Naive thymus-derived CD8-positive, alpha-beta T cell (primary cell): ENCODE measurements at places on chromosomes 1 and 21. TPM values are rescaled to one million over a fixed set of nuclear protein-coding genes. Genes with fewer than 3 reads are reported as not detected.

DNA sequence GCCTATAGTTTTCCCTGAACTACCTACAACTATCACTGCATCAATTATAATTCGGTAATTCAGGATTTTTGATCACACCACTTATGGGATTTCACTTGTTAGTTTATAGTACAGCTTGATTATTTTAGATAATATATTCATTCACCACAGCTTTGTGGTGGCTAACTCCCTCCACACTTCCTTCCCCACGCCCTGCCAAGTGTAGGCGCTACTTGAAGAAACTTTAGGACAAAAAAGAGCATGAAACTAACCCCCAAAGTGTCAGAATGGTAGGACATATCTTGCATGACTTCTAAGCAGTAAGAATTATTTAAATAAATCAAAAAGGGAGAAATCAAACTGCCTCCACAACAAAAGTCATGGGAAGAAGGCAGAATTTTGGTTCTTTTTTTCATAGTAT is 70.1 kb downstream of the LHX9 start:
- DNase-seq: no peak

GRCh38 chr1:242826701-242827336 is 302.3 kb upstream of the PLD5 start:
- no peak for DNase-seq

- no peak for DNase-seq
Observed at GRCh38 chr1:42002220-42002619, 83.5 kb upstream of the HIVEP3 start.

DNA sequence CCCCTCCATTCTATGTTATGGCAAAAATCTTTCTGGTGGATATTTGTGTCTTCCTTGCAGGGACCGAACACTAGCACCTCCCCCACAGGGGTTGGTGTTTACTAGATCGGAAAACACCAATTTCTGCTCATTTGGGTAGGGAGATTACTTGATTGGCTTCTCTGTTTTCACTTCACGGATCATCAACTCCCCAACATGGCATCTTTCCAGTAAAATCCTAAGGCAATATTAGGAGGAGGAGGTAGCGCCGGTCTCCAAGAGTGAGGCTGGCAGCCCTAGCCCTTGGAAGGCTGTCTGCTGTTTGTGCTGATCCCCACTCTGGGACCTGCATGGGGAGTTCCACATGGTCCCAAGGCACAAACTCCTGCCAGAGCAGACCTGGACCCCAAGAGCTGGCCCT is 12.2 kb downstream of the VASH2 start:
- DNase-seq: no peak

DNA sequence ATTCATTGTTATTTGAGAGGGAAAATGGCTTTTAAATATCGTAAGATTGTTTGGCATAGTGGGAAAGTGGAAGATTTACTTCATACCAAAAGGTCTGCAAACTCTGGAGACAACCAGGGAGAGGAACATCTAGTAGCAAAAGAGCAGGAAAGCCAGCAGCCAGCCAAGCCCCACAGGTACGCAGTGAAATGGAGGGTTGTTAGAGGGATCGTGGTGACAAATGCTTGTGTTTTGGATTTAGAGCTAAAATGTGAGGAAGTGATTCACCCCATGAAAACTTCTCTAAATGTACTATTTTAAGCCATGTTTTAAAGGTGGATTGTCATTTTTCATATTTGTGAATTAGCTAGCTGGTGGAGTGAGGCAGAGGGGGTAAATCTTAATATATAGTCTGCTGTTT is 69.3 kb downstream of the RPS6KC1 start:
- DNase-seq: no peak

DNA sequence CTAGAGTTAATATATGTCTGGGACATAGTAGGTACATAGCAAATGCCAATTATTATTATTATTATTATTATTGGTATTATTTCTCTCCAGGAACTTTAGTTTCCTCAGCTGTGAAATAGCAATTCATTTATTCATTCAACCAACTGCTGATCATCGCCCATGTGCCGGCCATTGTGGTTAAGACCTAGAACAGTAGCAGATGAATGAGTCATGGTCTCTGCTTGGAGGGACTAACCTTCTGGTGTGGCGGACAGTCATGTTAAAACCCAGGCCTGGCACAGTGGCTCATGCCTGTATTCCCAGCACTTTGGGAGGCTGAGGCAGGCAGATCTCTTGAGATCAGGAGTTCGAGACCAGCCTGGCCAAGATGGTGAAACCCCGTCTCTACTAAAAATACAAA is 23.8 kb upstream of the LDLRAP1 start:
- no peak for DNase-seq

DNA sequence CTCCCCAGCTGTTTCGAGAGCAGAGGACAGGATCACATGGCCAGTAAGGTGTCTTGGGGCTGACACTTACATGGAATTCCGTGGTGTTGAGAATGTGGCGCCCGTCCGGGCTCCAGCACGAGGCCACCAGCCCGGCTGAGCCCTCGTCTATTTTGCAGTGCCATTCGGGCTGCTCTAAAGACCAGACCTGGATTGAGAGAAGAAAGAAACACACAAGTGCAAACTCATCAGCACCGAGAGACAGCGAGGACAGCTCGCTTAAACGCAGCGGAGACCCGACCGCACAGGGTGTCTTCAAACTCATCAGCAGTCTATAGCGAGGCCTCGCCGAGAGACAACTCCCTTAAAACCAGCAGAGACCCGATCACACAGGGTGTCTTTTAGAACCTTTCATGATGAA is 3.3 kb downstream of the WRAP73 start:
- no peak for DNase-seq

DNA sequence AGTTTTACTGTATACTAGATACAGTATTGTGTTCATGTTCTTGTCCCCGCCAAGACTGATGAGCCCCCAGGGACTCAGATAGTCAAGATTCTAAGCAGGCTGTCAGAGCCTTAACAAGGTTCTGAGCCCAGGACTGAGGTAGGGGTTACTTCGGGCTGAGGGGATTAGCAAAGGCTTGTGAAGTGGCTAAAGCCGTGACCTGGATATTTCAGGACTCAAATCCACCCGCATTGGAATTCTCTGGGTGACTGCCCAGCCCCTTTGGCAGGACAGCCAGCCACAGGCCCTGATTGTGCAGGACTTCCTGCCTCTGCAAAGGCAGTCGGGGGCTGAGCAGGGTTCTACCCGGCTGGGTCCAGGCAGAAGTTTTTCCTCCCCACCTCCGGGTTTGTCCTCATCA is at the start of gene PLA2G5:
Gene PLA2G5 (plus strand): TSS at position 321 of the 400 bp plus-strand sequence. CDS start 14,637 bp downstream, outside the sequence.
- DNase-seq: no peak

DNA sequence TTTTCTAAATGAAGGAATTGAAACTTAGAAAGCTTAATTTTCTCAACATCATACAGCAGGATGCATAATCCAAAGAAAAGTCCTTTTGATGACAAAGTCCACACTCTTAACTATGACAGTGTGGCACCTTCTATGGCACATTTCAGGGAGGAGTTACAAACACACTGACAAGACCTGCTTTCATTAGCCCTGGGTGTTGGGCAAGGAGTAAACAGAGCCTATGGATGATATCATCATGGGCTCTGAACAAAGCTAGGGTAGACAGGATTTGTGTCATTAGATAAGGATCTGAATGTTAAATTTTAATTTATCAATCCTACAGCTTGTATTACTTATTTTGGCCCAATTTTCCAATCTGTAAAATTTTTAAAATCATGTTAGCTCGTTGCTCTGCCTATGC is 62.6 kb upstream of the DENND1B start:
- DNase-seq: no peak

The CD1B gene
- not detected for polyA plus RNA-seq

The GBP5 gene
- 48.7 TPM for polyA plus RNA-seq

The SLAMF9 gene
- polyA plus RNA-seq: not detected

The CORT gene
- not detected for polyA plus RNA-seq

The TMEM79 gene
- polyA plus RNA-seq: 2.5 TPM

The KRTAP19-1 gene
- polyA plus RNA-seq: not detected

The GJB4 gene
- polyA plus RNA-seq: not detected

The PLA2G2D gene
- polyA plus RNA-seq: not detected

The DMRTB1 gene
- polyA plus RNA-seq: not detected
